ENCODE measurements at places on chromosomes 1 and 21.

DNA sequence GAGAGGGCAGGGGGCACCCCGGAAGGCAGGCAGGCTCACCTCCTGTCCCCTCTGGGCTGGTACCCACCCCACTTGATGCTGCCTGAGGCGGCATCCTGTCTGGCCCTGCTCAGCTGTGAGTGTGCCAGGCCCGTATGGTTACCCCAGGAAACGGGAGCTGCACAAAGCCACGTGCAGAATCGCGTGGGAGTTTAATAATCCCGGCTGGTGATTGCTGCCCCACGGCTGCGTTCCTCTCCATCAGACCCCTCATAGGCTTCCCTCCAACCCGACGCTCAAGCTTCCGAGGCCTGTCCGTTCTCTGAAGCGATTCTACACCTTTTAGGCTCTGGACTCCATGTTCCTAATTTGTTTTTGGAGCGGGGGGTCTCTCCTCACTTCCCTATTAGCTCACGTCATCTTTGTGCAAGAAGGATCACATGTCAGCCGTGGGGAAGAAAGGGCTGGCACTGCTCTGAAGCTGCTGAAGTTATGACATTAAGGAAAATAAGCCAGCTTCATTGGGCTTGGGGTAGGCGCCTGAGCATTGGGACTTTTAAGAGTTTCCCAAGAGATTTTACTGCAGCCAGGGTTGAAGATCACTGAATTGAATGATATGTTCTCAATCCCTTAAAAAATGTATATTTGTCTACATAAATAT lies 1.1 kb upstream of the B3GALT5 start:
- no peak for DNase-seq

- no peak for DNase-seq
Observed at GRCh38 chr1:3233031-3233430, 164.0 kb downstream of the PRDM16 start.

DNA sequence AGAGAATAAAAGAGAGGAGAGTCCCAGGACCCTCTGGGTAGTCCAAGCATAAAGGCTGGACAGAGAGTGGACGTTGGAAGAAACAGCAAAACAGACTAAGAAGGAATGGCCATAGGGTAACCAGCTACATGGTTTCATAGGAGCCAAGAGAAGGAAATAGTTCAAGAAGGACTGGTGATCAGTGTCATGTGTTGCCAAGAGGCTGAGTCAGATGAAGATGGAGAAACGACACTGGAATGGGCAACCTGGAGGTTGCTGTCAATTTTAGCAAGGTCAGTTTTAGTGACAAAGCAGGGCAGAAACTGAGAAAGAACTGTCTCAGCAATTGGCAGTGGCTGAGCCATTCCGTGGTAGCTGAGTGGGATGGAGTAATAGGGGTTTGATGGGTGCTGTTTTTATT lies 41.4 kb downstream of the HMGB4 start:
- DNase-seq: no peak

DNA sequence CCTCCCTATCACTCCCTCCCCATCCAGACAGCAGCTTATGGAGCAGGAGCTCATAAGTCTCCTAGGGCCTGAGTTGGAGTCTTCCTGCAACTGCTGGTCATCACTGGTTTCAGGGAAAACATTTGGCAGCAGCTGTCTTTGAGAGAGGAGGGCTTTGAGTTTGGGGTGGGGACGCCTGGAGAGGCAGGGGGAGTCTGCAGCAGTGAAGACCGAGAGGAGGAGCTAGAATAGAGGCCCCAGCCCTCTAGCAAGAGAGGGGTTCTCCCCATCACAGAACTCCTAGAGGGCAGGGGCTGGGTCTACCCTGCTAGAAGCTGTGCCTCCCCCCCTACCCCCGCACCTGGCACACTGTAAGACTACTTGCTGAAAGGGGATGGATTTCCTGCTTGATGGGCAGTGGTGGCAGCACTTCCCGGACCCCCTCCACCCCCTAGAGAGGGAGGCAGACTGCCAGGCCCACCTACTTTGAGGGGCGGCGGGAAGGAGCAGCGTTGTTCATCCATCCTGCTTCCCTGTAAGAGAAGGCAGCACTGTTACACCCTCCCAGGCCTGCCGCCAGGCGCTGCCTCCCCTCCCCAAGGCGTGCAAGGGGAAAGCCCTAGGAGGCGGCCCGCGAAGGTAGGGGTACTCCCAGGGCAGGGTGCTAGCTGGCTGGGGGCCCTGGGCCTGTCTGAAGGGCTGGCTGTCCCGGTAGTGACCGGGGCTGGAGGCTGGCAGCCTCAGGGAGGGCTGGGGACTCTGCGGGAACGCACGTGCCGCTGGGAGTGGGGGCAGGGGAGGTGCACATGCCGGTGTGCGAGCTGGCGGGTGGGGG lies 50.4 kb downstream of the RAP1GAP start:
- DNase-seq: no peak

DNA sequence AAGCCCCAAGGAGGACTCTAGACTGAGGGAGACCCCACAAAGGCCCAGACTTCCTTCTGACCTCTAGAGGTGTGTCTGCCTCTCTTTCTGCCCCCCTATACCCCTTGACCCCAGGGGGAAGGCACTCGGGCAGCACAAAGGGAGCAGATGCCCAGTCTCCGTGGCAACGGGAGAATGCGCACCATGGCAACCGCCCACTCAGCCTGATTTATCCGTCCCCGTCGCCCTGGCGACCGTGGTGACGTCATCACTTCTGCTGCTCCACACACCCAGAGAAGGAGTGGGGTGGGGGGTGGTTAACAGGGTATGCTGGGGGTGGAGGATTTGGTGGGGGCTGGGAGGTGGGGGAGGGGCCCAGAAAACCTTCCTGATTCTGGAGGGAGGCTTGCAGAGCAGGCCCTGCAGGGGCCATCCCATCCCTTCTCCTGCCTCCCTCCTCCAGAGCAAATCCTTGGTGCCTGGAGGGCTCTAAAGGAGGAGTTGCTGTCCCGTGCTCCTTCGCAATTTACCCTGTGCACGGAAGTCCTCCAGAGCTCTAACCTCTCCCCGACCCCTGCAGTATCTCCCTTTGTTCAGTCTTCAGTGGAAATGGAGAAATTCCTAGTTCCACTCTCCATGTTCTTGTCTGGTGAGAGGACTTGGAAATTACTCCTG lies 6.3 kb downstream of the CELF3 start:
- no peak for DNase-seq

DNA sequence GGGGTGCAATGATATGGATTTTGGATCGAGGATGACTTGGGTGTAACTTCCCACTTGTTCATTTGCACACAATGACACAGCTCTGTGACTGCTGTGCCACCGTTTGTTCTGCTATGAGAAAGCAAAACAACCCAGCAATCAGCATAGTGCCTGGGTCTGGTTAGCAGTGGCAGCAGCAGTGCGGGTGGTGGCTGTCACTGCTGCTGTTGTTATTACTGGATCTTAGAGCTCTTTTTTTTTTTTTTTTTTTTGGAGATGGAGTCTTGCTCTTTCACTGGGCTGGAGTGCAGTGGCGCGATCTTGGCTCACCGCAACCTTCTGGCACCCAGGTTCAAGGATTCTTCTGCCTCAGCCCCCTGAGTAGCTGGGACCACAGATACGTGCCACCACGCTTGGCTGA lies 56.9 kb downstream of the TBCE start:
- DNase-seq: no peak

GRCh38 chr1:81617308-81617967 lies 183.3 kb upstream of the ADGRL2 start:
- no peak for DNase-seq

DNA sequence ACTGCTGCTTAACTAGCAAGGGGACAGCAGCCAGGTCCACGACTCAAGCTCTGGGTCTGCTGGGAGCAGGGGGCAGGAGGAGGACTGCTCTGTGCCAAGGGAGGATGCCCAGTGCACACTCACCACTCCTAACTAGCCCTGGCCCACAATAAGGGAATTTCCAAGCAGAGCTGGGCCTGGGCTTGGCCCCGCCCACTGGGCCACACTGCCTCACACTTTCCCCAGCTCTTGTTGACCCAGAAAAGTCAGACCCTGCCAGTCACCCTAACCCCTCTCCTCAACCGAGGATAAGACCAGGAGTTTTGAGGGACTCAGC lies 18.7 kb downstream of the SLC9A1 start:
- no peak for DNase-seq

GRCh38 chr1:67469431-67469830 lies 39.2 kb upstream of the SERBP1 start:
- peak; percentile 80 for DNase-seq

- DNase-seq: no peak
Observed at GRCh38 chr1:153655333-153655732, 3.2 kb upstream of the SNAPIN start.

GRCh38 chr1:245710961-245711903 lies 556.4 kb downstream of the KIF26B start:
- DNase-seq: no peak

DNA sequence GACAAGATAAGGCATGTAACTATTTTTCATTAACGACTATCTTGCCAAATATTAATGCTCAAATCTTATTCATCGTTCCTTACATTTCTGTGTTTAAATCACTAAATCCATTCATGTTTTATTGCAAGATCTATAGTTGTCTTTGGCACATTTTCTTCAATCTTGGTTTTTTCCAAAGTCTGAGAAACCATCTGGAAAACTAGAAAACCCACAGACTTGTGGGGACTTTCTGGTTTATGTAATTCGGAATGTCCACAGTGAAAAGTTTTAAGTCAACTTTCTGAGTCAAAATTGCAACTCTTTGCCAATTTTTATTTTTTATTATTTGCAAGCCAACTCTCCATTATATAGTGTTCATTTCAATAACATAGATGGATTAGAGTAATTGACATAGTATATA lies 520.8 kb upstream of the ADAMTS5 start:
- no peak for DNase-seq

GRCh38 chr1:211928993-211929637 lies 98.6 kb upstream of the LPGAT1 start:
- no peak for DNase-seq

GRCh38 chr1:7229186-7229585 lies 443.9 kb downstream of the CAMTA1 start:
- DNase-seq: no peak

GRCh38 chr1:199242147-199242546 lies 603.3 kb downstream of the PTPRC start:
- no peak for DNase-seq

Data from endothelial cell of umbilical vein (primary cell).